ENCODE measurements at places on chromosomes 6 and 20.

DNA sequence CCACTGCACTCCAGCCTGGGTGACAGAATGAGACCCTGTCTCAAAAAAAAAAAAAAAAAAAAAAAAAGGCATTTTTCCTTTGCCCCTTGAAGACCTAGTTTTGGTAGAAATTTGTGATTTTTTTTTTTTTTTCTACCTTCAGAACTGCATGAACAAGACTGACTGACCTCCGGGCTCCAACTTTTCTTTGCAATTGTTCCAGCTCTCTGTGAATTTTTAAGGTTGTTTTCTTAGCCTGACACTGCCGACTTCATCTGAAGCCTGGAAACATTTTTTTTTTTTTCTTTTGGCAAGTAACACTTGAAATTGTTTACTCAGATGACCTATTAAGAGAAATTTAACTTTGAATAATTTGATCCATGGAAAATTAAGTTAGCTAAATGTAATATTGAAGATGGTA is 73.0 kb downstream of the SLC24A3 start:
- no peak for DNase-seq

- DNase-seq, result no peak
Observed at GRCh38 chr20:38293491-38294065, 10.4 kb upstream of the BPI start.

DNA sequence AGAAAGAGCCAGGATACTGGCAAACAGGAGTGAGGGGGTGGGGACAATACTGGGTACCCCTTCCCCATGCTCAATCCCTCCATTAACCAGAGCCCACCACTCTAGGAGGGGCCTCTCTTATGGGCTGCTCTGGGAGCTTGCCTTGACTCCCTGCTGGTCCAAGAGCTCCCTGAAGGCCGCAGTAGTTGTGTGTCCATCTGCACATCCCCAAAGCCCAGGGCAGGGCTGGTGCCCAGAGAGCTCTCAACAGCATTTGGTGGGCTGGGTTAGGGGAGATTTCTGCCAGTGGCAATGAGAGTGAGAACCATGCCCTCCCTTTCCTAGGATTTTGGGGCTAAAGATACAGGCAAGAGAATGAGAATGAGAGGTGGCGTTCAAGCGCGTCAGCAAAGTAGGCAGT is 230.6 kb upstream of the PMEPA1 start:
- no peak for DNase-seq

GRCh38 chr6:87213364-87213763 is 58.0 kb downstream of the ZNF292 start:
- DNase-seq, result no peak

GRCh38 chr6:44775121-44775520 is 387.6 kb downstream of the CDC5L start:
- DNase-seq, result no peak

DNA sequence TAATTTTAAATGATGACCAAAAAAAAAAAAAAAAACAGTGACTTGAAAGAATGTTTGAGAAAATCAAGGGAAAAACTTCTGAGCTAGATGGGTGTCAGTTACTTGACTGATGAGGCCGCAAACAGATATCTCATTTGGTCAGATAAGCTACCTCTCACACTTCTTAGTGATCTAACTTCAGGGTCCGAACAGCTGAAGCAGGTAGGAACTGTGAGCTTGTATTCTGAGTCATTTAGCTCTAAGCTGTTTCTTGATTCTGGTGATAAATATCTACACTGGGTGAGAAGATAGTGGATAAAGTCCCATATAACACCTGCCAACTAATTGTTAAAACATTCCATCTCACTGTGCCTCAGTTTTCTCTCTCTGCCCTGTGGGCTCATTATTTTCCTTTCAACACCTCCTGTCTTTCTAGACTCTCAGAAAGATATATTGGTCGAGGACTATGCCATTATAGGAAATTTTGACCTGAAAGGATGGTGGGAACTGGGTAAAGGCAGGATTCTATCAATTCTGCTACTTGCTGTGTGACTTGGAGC is 7.7 kb downstream of the KIF3B start:
- no peak for DNase-seq

- no peak for DNase-seq
Observed at GRCh38 chr6:89708316-89708715, 69.8 kb upstream of the LYRM2 start.

GRCh38 chr6:15329197-15329671 is 83.4 kb downstream of the JARID2 start:
- DNase-seq, result no peak

DNA sequence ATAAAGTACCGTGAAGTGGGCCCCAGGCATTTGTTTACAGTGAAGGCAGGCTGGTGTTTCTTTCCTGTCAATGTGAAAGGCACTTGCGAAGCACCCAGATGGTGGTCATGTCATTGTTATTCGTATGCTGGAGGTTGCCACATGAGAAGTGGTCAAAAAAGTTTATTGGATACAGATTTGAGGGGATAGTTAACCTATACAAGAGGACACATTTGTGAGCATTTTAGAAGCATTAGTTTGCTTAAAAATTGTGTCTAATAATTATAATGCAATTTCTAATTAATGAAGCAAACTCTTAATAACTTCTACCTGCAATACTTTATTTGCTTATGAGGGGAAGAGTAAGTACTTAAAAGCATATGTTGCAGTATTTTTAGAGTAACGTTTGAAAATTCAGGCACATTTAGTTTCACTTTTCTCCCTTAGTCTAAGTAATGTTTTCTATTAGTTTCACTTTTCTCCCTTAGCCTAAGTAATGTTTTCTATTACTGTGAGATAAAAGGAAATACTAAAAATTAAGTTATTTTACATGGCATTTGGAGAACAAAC is 120.7 kb upstream of the CLDN20 start:
- no peak for DNase-seq

DNA sequence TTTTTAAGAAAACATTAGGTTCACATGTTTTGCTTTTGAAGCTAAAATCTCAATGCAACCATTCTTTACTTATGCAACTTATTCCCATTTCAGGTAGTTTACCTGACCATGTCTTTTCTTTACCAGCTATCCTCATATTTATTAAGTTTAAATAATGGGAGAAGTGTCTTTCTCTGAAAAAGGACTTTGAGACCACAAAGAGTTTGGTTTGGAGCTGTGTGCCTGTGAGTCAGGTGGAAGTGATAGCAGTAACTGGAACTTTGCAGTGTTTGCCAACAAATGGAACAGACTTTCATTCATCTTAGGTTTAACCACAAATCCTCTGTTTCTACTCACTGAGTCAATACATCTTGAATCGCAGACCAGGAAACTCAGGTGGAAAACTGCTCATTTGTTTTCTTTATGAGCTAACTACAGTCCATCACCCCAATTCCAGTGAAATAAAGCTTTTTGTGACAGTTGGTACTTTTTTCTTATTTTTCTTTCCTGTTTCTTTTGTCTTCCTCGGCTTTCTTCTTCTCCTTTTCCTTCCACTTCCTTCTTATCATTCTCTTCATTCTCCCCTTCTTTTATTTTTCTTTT is 148.3 kb upstream of the RIN2 start:
- no peak for DNase-seq

DNA sequence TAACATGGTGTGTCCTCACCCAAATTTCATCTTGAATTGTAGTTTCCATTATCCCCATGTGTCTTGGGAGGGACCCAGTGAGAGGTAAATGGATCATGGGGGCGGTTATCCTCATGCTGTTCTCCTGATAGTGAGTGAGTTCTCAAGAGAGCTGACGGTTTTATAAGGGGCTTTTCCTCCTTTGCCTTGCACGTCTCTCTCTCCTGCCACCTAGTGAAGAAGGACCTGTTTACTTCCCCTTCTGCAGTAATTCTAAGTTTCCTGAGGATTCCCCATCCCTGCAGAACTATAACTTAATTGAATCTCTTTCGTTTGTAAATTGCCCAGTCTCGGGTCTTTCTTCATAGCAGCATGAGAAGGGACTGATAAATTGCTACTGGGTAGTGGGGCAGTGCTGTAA is 789.3 kb downstream of the FRK start:
- no peak for DNase-seq

GRCh38 chr6:80457439-80457933 is 351.0 kb downstream of the BCKDHB start:
- no peak for DNase-seq

DNA sequence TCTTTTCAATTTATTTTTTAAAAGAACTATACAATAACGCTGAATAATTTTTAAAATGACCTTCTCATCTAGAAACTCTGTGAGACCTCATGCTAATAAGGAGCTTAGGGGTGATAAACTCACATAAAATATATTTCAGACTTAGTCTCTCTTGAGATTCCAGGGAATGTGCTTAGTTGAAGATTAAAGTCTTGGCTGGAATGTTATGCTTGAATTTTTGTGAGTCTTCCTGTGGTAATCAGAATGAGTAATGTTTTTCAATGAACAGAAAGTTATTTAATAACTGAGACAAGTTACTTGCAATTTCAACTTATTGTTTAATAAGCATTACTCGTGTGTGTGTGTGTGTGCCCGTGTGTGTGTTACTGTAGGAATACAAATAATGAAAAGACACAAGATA is 379.9 kb upstream of the EPHA7 start:
- DNase-seq, result no peak

DNA sequence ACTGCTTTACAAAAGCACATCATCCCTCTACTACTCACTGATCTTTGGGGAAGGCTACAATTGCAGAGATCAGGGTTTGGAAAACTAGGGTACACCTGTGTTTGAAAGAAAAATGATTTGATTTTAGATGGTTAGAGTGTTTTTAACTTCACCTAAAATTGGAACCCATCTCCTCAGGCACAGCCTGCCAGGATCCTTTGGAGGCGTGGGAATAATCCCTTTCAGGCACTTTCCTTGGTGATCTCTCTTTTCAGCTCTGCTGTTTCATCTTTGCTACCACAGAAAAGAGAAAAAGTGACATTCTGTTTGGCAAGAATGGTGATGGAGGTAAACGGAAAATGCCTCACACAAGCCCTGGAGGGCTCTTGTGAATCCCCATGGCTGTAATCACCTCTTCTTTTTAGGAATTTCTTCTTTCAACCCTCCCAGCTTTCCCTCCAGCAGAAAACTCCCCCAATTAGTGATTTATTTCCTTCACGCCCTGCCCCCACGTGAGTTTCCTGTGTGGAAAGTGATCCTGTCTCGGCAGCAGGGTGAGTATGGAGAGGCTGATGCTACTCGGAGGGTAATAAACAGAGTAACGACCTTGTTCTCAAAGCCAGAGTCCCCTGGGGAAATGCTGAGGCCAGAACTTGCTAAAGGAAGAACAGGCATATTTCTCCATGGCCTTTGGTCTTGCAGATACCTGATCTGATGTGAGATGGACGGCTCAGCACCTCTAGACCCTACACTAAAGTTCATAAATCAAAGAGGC is 9.2 kb downstream of the KCNG1 start:
- DNase-seq, result no peak

DNA sequence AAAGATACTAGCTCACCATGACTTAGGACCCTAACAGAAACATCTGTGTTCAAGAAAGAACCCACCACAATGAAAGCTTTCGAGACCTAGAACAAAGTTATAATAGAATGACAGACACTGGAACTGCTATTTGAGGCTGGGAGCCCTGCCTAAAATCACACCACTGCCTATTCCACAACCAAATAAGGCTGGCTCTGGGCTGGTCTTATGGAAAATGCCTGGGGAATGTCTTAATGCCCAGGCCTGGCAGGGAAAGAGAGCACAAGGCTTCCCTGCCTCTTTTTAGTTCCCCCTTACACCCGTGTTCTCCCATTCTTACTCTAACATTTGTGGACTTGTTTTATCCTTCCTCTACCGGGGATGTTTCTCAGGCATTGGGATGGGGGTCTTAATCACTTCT is 5.6 kb upstream of the METTL24 start:
- no peak for DNase-seq

GRCh38 chr6:125346201-125346925 is 44.6 kb upstream of the HDDC2 start:
- DNase-seq, result no peak

GRCh38 chr6:16688984-16689636 is 72.2 kb downstream of the ATXN1 start:
- DNase-seq, result no peak

DNA sequence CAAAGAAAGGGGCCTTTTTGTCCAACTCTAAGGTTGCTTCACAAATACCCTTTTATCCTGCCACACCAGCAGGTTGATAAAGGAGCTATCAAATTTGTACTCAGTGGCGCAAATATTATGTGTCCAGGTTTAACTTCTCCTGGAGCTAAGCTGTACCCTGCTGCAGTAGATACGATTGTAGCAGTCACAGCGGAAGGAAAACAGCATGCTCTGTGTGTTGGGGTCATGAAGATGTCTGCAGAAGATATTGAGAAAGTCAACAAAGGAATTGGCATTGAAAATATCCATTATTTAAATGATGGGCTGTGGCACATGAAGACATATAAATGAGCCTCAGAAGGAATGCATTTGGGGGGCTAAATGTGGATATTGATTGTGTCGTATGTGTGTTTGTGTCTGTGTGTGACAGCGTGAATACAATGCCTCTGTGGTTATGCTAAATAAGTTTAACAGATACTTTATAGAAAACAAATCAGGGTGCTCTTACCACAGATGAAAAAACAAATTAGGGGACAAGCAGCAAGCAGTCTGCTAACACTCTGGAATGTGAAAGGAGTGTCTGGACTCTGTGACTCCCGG is 33.6 kb downstream of the HM13 start:
- DNase-seq, result no peak

DNA sequence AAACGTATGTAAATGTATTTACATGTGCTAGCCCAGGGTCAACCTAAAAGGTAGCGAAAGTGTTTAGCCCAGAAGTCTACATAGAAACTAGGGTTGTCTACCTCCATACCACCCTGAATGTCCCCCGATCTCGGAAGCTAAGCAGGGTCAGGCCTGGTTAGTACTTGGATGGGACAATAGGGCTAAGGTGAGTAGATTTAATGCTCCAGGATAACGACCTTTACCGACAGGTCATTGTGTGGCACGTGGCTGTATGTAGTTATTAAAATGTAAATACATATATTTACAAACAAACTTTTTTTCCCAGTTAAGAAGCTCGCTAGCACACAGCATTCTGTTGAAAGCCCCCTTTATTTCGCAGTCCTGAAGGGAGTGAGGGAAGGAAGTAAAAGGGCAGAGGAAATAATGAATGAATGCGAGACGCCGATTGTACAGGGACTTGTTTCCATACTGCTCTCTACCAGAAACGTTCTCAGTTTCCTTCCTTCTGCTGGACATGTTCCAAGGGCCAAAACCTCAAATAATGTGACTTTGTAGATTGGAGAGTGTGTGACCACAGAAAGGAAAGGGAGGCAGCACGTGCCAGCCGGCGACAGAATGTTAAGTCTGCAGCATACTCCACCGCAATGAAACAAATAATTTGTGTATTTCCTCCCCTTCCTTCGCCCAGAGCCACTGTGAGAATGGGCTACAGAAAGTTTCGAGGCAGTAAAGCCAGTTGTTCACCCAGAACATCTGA is 612 bp downstream of the ADAT2 start:
- no peak for DNase-seq

- no peak for DNase-seq
Observed at GRCh38 chr6:30093951-30094661, 18.5 kb upstream of the RNF39 start.

GRCh38 chr6:109237077-109237985 is 142.0 kb downstream of the CEP57L1 start:
- DNase-seq, result no peak

DNA sequence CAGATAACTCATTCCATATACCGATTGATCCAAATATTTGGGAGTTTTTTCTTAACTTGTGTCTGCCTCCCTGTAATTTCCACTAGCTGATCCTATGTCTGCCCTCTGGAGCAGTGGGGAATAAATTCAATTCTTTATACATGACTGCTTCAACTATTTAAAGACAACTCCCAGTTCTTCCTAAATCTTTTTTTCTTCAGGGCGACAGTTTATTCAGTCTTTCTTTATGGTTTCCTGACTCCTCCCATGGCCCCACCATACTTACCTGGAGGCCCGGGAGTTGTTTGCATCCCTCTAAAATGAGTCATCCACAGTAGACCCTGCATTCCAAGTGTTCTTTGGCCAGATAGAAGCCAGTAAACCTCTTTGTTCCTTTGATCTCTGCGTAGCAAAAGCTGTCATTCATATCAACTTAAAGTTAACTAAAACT is 73.6 kb downstream of the LCA5 start:
- no peak for DNase-seq

All from cortex of kidney (tissue), 1 donor.